ENCODE measurements at places on chromosomes 1 and 21.

GRCh38 chr1:181392133-181392532 is 91.2 kb upstream of the CACNA1E start:
- DNase-seq: no peak

DNA sequence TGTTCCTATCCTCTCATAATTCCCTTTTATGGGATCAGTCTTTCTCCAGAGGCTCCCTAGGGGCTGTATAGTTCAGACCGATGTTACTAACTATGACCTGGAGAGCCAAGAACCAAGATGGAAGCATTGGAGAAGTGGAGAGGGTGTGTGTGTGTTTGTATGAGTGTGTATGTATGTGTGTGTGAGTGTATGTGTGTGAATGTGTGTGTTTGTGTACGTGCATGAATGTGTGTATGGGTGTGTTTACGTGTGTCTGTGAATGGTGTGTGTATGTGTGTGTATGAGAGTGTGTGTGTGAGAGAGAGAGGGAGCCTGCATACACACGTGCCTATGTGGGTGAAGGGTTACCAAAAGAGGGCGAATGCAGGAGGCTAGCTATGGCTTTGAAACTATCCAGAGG is 4.9 kb downstream of the MYBPHL start:
- no peak for DNase-seq

- no peak for DNase-seq
Measured at GRCh38 chr21:25103500-25104207, 503.6 kb downstream of the MRPL39 start.

- DNase-seq: no peak
Measured at GRCh38 chr1:37308031-37308960, 166.1 kb upstream of the ZC3H12A start.

- DNase-seq: no peak
Measured at GRCh38 chr1:171455967-171456366, 29.4 kb upstream of the PRRC2C start.

- DNase-seq: no peak
Measured at GRCh38 chr1:83882906-83883305, 116.0 kb downstream of the TTLL7 start.

DNA sequence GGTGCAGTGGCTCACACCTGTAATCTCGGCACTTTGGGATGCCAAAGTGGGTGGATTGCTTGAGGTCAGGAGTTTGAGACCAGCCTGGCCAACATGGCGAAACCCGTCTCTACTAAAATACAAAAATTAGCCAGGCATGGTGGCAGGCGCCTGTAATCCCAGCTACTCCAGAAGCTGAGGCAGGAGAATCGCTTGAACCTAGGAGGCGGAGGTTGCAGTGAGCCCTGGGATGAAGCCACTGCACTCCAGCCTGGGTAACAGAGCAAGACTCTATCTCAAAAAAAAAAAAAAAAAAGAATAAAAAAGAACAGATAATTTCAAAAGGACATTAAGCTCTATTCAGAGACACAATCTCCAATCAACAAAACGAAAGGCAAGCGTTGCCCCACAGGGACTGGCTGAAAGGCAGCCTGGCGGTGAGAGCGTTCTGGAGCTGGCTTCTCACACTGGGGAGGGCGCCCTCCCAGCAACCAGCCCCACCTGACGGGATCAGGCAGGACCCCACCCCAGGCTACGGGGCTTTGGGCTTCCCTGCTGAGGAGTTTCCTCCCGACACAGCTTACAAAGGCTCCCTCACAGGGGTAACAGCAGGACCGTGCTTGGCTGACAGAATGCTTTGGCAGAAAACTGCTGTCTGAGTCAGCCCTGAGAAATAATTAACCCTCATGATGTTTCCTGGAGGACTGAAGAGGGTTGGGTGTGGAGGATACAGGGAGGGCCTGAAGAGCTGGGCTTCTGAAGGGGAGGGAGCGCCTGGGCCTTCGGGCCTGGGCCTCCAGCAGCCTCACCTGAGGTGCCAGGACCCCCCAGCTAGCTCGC is 31.1 kb upstream of the SRP9 start:
- DNase-seq: no peak

DNA sequence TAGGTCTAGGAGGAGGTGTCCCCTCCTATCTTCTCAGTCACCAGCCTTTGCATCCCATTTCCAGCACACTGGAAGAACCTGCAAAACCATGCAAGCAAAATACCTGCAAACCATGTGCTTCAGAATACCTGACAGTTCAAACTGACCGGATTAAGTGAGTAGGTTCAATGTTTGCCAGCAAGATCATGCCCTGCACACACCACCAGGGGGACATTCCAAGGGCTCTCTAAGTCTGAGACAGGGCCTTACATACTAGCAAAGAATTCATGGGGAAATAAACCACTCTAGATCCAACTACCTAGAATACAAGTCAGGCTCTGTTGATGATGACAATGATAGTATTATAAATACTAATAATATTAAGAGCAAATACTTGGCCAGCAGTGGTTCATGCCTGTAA is 27.6 kb downstream of the INPP5B start:
- DNase-seq: no peak

Data from activated CD8-positive, alpha-beta memory T cell treated with anti-CD3 and anti-CD28 coated beads for 4 hours (primary cell).